ENCODE measurements at places on chromosomes 1 and 21.

DNA sequence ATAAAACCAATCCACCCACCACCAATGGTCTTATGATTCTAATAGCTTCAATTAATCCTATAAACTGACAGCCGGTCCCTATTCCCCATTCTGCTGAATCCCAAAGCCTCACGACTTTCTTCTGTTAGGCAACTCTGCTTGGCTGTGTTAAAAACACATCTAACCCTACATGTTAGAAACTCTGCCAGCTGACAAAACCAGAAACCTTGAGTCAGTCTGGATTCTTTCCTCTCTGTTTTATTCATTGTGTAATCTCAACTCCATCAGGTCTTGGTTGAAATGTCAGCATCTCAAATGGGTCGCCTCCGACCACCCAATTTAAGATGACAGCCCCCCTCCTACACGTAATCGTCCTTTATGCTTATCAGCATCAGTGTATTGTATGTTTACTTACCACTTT, 312.1 kb downstream of the DISC1 start:
- H3K27me3 ChIP-seq, result no peaks in the 10 kb centered on the region
- H3K27ac ChIP-seq, result no peak overlapping the region
- no peak overlapping the region for H3K4me3 ChIP-seq
- H3K4me1 ChIP-seq, result no peaks in the 10 kb centered on the region

- peak; percentile 66 for DNase-seq
- peaks cover 28% of the 10 kb centered on the region for H3K36me3 ChIP-seq
- H3K4me3 ChIP-seq, result peak overlapping the region; percentile 43
- H3K27ac ChIP-seq, result peak overlapping the region; percentile 93
- H3K4me1 ChIP-seq, result peaks cover 81% of the 10 kb centered on the region
Observed at GRCh38 chr1:228804640-228805413, 69.5 kb downstream of the RHOU start.

DNA sequence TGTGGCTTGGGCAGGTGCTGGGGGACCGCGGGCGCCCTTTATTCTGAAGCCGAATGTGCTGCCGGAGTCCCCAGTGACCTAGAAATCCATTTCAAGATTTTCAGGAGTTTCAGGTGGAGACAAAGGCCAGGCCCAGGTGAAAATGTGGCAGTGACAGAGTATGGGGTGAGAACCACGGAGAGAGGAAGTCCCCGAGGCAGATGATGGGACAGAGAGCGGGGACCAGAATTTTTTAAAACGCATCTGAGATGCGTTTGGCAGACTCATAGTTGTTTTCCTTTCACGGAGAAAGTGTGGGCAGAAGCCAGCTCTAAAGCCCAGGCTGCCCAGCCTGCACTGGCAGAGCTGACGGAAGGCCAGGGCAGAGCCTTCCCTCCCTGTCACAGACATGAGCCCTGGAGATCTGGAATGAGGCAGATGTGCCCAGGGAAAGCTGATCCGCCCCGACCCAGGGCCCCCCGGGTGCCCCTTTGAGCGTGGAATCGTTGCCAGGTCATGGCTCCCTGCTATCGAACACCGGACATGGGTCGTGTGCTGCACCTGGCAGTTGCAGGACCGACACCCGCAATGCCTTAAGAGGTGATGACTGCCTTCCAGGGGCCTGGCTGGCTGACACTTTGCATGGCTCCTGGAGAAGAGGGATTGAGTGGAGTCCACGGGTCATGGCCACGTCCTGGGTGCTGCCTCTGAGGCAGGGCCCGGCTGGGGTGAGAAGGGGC, 6.5 kb upstream of the SLX9 start:
- H3K27ac ChIP-seq, result no peak overlapping the region
- DNase-seq, result no peak
- H3K36me3 ChIP-seq, result peaks cover 8% of the 10 kb centered on the region
- no peaks in the 10 kb centered on the region for H3K27me3 ChIP-seq

- H3K36me3 ChIP-seq, result no peaks in the 10 kb centered on the region
- peaks cover 4% of the 10 kb centered on the region for H3K4me1 ChIP-seq
- H3K27ac ChIP-seq, result no peak overlapping the region
- no peak for DNase-seq
- no peaks in the 10 kb centered on the region for H3K27me3 ChIP-seq
Observed at GRCh38 chr1:77539519-77540142, 142.8 kb downstream of the ZZZ3 start.

DNA sequence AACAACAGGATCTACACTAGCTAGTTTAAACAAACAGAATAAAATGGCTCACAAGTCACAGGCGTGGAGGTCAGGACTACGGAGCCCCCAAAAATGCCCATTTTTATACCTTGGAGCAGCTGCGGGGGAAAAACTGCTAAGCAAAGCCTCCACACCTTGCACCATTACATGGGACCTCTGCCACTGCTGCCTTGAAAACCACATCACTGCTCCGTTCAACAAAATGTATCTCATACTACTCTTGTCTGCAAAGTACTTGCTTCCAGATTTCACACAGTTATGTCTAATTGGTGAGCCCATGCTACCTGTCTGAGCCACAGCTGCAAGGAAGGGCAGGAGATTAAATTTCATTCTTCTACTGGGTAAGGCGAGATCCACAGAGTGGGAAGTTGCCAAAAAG, 24.4 kb downstream of the MRPL39 start:
- peaks cover 42% of the 10 kb centered on the region for H3K4me1 ChIP-seq
- DNase-seq, result no peak
- H3K27me3 ChIP-seq, result no peaks in the 10 kb centered on the region
- peak overlapping the region; percentile 14 for H3K27ac ChIP-seq
- no peak overlapping the region for H3K4me3 ChIP-seq
- H3K36me3 ChIP-seq, result peaks cover 56% of the 10 kb centered on the region

DNA sequence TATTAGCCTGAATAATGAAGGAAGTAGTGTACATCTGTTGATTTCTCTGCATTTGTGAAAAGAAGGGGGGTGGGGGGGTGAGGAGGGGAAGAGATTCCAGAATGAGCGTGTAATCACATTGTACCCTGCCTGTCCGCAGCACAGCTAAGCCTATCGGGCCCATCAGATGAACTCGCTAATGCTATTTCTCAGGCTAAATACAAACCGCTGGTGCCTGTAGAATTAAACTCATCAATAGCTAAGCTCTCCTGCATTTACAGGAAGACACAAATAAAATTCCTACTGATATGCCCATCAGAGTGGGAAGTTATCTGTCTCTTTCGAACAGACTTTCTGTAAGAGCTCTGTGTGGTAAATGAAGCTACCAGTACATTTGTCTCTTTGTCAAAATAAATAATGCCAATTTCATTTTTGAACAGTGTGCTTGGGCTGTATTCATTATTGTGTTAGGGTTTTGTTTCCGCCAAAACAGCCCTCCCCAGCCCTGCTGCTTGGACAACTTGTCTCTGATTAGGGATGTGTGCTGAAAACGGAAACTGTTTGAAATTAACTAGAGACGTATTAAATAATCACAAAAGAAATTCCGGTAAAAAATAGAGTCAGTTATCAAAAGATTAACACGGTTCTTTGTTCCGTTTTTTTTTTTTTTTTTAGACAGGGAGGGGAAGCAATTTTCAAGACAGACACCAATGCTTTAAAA, 305.4 kb downstream of the TTLL7 start:
- H3K4me3 ChIP-seq, result peak overlapping the region; percentile 81
- no peaks in the 10 kb centered on the region for H3K36me3 ChIP-seq
- H3K27me3 ChIP-seq, result no peaks in the 10 kb centered on the region
- DNase-seq, result no peak
- H3K4me1 ChIP-seq, result peaks cover 27% of the 10 kb centered on the region

DNA sequence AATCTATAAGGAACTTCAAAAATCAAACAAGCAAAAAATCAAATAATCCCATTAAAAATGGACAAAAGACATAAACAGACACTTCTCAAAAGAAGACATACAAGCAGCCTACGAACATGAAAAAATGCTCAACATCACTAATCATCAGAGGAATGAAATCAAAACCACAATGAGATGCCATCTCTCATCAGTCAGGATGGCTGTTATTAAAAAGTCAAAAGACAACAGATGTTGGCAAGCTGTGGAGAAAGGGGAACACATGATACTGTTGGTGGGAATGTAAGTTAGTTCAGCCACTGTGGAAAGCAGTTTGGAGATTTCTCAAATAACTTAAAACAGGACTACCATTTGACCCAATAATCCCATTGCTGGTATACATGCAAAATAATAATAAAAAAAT, 226.4 kb downstream of the S1PR1 start:
- H3K27me3 ChIP-seq, result peaks cover 6% of the 10 kb centered on the region
- no peak overlapping the region for H3K4me3 ChIP-seq
- H3K27ac ChIP-seq, result no peak overlapping the region
- no peak for DNase-seq
- H3K4me1 ChIP-seq, result no peaks in the 10 kb centered on the region

DNA sequence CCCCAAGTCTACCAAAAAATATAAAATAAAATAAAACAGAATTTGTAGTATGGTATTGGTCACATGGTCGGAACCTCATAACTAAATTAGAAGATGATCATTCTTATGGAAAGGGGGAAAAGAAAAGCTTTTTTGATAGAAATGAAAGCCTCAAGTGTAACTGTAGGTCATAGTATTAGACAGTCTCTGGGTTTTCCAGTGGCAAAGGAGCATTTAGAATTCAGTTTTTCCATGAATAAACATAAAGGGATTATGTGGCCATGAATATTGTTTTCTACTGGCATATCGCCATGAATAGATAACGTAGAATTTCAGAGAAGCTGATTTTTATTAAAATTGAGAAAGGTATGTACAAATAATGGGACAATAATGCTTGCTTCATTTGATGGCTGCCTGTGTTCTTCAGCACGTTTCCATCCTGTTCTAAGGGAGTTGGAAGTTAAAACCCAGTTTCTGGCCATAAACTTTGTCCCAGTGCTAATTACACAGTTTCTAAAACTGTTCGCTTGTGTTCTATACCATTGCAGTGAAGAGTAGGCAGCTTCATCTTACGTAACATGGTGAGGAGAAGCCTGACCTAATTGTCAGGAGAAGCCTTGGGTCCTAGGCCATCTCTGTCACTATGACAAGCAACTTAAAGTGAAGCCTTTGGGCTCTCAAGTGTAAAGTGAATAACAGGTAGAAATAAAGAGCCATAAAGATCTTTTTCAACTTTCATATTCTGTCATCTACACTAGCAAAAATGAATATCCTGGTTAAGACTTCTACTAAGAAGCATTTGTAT, 70.5 kb upstream of the PGD start:
- no peak for DNase-seq
- H3K27ac ChIP-seq, result no peak overlapping the region
- no peaks in the 10 kb centered on the region for H3K27me3 ChIP-seq
- H3K36me3 ChIP-seq, result peaks cover 15% of the 10 kb centered on the region
- H3K4me1 ChIP-seq, result peaks cover 15% of the 10 kb centered on the region
- no peak overlapping the region for H3K4me3 ChIP-seq

DNA sequence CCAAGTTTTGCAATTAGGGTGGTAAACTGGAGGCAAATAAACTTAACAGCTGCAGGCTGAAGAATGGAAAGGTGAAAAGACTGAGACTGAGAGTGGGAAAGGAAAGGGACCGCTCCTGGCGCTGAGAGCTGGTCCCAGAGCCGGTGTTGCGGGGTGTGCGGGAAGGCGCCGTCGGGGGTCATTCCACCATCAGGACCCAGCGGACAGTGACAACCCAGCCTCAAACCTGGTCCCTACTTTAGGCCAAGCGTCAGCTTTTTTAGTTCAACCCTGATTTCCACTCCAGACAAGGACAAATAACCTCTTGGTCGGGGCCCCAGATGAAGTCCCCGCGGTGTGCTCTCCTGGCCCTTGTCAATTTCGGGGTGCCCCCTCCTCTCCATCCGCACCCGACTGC, 145.8 kb upstream of the ETS2 start:
- peak overlapping the region; percentile 31 for H3K4me3 ChIP-seq
- no peaks in the 10 kb centered on the region for H3K36me3 ChIP-seq
- peaks cover 70% of the 10 kb centered on the region for H3K27me3 ChIP-seq

GRCh38 chr1:77762072-77762476, 2.4 kb upstream of the USP33 start:
- DNase-seq, result no peak
- H3K36me3 ChIP-seq, result peaks cover 4% of the 10 kb centered on the region
- H3K27me3 ChIP-seq, result no peaks in the 10 kb centered on the region
- H3K4me3 ChIP-seq, result no peak overlapping the region

DNA sequence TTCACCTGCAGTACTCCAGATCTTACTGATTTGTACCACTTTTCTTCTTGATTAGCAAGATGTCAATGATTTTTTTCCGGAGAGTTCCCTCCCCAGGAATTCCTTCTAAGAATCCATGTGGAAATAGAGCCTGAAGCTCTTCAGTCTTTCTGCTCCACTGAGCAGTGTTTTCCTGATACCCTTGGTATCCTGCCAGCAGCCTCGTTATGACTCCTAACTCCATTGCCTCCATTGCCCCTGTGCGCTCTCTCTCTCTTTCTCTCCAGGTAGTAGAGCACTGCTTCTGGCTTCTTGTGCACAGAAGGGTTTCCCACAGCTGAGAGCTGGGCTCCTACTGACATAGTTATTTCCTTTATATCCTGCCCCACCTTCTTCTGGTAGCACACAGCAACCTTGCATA, 12.2 kb downstream of the UBE2U start:
- no peak overlapping the region for H3K27ac ChIP-seq
- H3K36me3 ChIP-seq, result no peaks in the 10 kb centered on the region
- H3K27me3 ChIP-seq, result peaks cover 40% of the 10 kb centered on the region
- H3K4me3 ChIP-seq, result no peak overlapping the region
- no peak for DNase-seq

DNA sequence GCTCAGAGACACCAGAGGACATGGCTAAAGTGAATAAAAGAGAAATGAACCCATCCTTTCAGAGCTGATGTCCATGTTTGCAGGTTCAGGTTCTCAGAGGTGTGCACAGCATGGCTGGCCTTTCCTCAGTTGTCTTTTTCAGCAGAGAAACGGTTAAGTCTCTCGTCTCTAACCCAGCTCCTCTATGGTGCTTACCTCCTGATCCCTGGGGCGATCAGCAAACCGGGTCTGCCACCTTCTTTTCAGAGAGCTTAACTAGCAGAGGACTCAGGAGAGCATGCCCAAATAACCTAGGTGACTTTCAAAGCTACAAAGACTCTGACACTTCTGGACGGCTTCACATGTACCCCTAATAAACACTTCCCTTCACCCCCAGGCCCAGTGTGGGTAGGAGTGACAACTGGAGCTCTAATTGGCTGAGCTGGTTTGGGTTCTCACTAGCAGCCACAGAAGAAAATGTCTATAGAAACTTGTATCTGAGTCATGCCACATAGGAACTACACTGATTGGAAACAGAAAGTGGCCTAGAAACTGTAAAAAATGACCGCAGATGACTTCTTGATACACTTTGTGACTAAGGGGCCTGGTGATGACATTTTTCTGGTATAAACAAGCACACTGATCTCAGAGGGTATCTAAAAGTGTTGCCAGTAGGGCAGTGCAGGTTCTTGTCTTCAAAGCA, at the start of gene AIM2:
Gene AIM2, minus strand, starts transcription at position 329 of the 682 bp plus-strand sequence. CDS start 3,267 bp downstream, outside the sequence.
- H3K36me3 ChIP-seq, result peaks cover 2% of the 10 kb centered on the region
- DNase-seq, result peak; percentile 70
- H3K27ac ChIP-seq, result peak within 1 kb of the TSS; percentile 94
- peak within 1 kb of the TSS; percentile 68 for H3K4me3 ChIP-seq
- H3K4me1 ChIP-seq, result peaks cover 47% of the 10 kb centered on the region
- peaks cover 4% of the 10 kb centered on the region for H3K27me3 ChIP-seq

DNA sequence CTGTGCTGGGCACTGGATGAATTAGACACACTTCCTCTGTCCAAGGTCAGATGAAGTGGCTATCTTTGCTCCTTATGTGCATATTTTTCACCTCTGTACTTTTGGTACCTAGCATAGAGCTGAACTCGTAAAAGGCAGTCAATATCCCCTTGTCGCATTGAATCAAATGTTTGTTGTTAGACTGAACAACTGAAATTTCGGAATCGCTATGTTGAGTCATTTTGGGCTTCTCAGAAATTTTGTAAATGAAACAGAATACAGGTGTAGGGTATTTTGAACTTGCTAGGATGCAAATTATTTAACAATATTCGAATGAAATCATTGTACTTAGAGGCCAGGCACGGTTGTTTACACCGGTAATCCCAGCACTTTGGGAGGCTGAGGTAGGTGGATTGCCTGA, 48.0 kb downstream of the PDE4B start:
- H3K27ac ChIP-seq, result no peak overlapping the region
- no peaks in the 10 kb centered on the region for H3K4me1 ChIP-seq
- H3K4me3 ChIP-seq, result no peak overlapping the region
- H3K27me3 ChIP-seq, result peaks cover 5% of the 10 kb centered on the region
